Brain pericyte (primary cell): ENCODE measurements at places on chromosomes 16 and 17.

DNA sequence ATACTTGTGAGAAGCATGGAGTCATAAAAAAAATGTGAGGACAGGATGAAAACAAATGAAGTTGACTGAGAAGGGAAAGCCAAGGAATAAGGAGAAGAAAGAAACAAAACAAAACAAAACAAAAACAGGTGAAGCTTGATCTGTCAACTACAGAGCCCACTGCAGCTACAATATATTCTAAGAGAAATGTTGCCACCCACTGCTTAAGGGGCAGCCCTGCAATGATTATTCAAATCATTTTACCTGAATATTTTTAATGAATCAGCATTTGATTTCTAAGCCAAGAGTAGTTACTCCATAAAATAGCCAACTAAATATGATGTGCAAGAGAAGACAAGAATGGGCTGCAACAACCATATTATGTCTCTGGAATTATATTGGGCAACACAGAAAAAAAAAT lies 252.0 kb upstream of the KIF2B start:
- no peak for DNase-seq

GRCh38 chr16:82146957-82147356 lies 23.1 kb downstream of the MPHOSPH6 start:
- no peak for DNase-seq

GRCh38 chr17:34443619-34444469 lies 80.8 kb upstream of the CCL1 start:
- DNase-seq, result no peak

GRCh38 chr16:85285681-85286065 lies 173.4 kb upstream of the CIBAR2 start:
- DNase-seq, result no peak

DNA sequence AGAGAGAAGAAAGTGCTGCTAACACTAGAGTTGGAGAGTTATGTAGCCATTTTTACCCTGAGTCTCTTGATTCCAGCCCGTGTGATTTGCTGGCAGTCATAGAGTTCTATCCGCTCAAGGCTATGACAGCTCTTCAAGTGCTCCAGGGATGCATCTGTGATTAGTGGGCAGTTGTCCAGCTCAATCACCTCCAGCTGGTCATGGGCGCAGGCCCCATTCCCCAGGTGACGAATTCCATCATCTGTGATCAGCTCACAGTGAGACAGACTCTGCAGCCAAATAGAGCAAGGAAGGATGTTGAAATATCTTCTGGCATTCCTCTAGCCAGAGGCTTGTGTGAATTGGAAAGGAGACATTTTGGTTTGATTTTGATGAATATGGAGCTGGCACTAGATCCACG lies 38.4 kb upstream of the STAC2 start:
- DNase-seq, result no peak

DNA sequence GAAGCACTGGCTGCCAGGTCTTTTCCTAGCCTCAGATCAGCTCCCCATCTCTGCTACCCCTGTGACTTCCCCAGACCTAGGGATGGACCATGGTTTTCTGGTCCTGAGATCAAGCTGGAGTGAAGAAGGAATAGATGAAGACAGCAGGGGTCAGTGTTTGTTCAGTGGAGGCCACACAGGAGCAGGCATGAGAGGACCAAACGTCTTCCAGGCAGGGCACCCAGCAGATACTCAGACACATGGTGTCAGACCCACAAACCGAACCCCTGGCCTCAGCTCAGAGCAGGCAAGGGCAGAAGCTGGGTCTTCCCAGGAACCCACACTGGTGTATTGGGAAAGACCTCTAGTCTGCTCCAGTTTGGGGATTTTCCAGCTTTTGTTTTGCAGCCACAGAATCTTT lies 189.7 kb downstream of the IRX5 start:
- no peak for DNase-seq

DNA sequence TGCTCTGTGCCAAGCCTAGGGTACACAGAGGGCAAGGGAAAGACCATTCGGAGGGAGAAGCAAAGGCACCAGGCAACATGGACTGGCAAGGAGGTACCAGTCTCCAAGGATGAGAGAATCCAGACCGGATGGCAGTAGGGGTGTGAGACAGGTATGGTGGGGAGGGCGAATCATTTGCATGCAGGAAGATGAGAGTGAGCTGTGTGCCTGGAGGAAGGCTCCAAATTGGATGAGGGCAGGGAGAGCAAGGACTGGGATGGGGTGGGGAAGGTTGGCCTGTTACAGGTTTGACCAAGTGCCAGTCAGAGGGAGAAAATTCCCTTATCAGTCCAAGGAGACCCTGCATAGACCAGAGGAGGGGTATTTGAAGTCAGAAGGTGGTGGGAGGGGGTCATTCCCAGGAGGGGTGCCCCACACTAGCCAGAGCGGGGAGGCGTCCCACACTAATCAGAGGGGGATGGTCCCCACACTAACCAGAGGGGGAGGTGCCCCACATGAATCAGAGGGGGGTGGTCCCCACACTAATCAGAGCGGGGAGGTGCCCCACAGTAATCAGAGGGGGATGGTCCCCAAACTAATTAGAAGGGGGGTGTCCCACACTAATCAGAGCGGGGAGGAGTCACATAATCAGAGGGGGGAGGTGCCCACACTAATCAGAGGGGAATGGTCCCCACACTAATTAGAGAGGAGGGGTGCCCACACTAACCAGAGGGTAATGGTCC lies 737 bp downstream of the CANT1 start:
- DNase-seq, result no peak

GRCh38 chr17:45406107-45406506 lies 26.6 kb downstream of the ARHGAP27 start:
- DNase-seq, result no peak

- DNase-seq, result no peak
Observed at GRCh38 chr17:78197147-78197832, 10.1 kb downstream of the AFMID start.

DNA sequence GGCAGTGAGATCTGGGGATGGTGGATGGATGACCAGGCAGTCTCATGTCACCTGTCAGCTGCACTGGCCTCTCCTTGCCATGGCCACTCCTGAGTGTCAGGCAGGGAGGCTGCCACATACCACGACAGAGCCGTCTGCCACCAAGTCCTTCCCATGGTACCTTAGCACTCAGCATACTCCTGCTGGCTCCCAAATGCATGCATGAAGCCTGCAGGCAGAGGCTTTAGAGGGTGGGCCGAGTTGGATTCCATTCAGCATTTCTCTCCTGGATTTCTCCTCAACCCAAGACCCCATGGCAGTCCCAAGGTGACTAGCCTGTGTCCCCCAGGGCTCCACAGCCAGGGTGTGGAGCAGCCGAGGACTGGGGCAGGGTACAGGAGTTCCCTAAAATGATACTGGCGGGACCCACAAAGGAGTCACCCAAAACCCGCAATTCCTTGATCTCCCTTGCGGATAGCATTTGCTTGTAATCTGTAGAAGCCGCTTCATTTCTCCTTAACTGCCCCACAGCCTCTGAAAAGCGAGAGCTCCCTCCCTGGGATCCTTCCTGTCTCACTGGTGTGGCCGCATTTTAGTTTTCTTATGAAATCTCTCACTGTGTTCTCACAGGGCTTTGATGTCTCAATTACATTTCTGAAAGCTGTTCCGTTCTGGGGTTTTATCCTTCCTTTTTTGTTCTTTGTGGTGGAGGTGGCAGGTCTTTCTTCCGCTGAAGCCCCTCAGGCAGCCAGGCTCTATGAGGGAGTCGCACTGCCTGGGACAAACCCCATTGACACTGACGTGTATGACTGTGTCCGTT lies 141.4 kb downstream of the SOCS1 start:
- no peak for DNase-seq

DNA sequence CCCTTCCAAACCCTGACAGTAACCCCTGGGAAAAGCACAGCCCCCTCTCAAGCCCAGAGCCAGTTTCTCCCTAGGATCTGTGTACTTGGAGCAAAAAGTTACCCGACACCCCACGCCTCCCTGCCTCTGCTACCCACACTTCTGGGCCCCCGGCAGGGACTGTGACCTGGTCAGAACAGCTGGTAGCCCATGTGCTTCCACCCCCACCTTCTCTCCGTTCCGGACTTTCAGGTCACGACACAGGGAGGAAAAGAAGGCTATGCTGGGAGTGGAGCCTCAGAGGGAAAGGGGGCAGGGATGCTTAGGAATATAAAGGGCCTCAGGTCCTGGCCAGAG lies 6.4 kb downstream of the PPY start:
- no peak for DNase-seq

DNA sequence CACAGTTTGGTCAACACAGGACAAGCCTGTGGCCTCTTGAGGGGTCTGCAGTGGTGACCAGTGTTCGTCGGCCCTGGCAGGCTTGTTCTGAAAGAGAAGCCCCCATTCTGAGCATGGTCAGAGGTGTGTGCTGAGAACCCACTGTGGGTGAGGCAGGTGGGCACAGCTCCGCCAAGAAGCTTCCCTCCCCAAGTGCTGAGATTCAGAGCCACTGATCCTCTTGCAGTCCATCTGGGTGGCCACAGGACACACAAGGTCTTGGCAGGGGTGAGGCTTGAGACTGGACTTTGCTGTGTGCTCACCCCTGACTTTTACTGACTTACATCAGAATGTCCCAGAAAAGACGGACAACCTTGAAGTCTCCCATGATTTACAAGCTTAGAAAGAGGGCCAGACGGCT lies 18.7 kb downstream of the MPRIP start:
- DNase-seq, result no peak

DNA sequence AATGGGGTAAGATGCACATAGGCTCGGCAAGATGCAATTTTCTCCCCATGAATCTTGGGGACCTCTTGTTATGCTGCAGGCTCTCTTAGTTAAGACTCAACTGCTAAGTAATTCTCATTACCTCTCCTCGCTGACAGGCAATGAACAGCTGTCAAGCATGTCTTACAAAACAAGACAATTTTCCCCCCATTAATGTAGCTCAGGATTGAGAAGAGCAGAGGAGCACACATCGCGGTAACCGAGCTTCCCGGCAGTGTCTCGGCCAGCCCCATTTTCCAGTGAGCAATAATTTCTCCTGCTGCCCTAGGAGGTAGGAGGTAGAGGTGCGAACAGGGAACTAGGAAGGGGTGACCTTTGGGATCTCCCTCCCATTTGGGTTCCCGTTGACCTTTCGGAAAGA lies 272.1 kb downstream of the HAPSTR1 start:
- DNase-seq, result no peak

DNA sequence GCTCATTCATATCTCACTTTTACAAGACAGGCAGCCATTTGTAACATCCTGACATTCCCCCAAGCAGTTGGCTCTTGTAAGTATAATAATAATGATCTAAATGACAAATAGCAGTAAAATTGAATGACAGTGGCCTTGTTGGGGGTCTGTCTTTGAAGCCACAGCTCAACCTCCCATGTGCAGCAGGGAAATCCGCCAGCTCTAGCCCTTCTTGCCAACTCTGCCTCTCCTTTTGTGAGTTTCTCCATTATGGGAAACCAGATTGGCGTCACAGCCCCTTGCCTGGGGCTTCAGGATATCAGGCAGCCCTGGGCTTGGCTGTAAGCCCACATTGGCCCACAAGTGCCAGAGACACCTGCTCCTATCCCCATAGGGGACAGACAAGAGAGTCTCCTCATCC lies 70.4 kb upstream of the CACNG5 start:
- no peak for DNase-seq

DNA sequence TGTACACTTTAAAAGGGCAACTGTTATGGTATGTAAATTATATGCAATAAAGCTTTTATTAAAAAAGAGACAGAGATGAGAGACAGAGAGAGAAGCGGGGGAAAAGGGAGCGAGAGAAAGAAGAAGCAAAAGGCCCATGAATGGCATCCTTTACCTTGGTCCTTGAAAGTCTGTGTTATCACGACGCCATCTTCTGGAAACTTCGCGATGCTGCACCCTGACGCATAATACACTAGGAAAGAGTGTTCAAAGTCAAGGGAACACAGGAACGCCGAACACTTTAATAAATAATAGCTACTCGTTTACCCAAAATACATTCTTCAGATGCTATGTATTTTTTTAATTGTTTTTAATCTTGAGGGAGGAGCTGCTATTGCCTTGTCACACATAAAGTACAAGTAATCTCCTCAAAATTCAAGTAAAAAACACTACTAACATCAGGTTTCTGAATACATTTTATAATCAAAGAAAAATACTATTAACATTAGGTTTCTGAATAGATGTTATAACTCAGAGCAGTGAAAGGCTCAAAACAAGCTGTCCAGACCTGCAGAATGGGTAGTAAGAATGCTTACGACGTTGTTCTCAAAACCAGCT lies 23.0 kb upstream of the SLC38A8 start:
- no peak for DNase-seq

DNA sequence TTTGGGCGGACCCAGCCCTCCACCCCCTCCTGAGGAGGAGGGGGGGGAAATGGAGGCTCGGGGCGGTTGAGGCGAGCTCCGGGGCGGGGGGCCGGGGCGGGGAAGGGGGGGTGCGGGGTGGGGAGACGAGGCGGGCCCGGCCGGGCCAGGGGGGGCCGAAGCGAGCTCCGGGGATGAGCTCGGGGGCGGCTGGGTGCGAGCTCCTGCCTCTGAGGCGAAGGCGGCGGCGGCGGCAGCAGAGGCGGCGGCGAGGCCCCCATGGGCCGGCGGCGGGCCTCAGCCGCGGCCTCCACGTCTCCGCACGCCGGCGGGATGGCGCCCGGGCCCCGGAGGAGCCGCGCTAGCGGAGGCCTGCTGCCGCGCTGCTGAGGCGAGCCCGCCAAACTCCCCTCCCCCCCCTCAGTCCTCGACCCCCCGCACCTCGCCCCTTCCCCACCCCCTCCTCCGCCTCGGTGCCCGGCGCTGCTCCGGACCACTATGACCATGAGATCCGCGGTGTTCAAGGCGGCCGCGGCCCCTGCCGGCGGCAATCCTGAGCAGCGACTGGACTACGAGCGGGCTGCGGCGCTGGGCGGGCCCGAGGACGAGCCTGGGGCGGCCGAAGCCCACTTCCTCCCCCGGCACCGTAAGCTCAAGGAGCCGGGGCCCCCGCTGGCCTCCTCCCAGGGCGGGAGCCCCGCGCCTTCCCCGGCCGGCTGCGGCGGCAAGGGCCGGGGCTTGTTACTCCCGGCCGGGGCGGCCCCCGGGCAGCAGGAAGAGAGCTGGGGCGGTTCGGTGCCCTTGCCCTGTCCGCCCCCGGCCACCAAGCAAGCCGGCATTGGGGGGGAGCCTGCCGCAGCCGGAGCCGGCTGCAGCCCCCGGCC lies 596 bp downstream of the MSL1 start:
- no peak for DNase-seq

DNA sequence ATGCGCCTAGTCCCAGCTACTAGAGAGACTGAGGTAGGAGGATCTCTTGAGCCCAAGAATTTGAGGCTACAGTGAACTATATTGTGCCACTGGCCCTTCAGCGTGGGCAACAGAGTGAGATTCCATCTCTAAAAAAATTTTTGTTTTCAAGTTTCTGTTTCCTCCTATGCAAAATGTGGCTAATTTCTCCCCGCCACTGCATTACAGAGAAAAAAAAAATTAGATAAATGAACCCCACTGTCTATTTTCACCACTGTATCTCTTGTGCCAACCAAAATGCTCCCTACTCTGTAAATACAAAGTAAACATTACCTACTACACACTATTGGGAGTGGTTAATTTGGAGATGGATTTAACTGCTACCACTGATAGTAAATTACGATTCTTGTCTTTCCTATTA lies 2.0 kb downstream of the MARF1 start:
- DNase-seq, result no peak

- no peak for DNase-seq
Observed at GRCh38 chr17:1031711-1032110, 34.8 kb downstream of the TIMM22 start.

- no peak for DNase-seq
Observed at GRCh38 chr17:45374501-45374900, 57.7 kb upstream of the MAP3K14 start.

GRCh38 chr16:2089706-2090480 lies 42.1 kb downstream of the TSC2 start:
- DNase-seq, result no peak

GRCh38 chr17:2093349-2093748 lies 38.4 kb downstream of the HIC1 start:
- no peak for DNase-seq
